ENCODE measurements at places on chromosomes 3 and 15. TPM values are rescaled to one million over a fixed set of nuclear protein-coding genes. Genes with fewer than 3 reads are reported as not detected.

DNA sequence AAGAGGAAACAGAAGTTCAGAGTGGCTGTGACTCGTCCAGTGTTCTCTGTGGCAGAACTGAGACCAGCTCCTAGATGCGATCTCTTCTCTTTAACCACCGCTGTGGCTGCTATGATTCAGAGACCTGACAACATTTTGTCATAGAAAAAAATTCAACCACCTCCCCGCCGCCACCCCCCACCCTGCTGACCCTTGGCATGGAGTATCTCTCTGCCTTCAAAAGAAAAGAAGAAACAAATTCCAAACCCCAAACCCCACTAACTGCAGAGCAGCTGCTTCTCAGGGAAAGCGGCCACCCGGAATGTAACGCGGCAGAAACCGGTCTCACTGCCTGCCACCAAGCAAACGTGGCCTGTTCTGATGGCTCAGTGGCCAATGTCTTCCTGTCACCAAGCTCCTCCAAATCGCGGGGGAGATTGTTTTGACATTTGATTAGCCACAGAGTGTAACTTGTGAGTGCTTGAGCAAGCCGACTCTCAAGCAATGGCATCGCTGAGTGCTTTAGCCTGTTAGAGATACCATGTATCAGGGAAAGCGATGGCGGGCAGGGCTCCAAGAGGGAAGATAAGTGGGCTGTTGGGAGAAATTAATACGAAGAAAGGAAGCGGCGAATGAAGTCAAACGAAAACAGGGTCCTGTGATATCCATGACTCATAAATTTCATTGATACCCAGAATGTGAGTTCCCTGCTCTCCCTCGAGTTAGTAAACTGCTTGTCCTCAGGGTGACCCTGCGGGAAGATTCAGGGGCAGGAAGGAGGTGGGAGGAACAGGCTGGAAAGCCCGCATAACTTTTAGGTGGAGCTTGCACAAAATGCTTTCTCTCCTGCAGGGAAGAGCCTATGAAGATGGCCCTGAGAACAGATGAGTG, 44.8 kb upstream of the TLE3 start:
- DNase-seq: peak; percentile 65

- no peak for DNase-seq
These were observed 13.7 kb downstream of the LRTM1 start for GRCh38 chr3:54914180-54914579.

- no peak for DNase-seq
These were observed 173.3 kb downstream of the GHSR start for GRCh38 chr3:172274906-172275305.

- no peak for DNase-seq
These were observed 217.7 kb downstream of the CDIN1 start for GRCh38 chr15:36797128-36797527.

GRCh38 chr3:4065085-4065484, 238.1 kb upstream of the SETMAR start:
- no peak for DNase-seq

DNA sequence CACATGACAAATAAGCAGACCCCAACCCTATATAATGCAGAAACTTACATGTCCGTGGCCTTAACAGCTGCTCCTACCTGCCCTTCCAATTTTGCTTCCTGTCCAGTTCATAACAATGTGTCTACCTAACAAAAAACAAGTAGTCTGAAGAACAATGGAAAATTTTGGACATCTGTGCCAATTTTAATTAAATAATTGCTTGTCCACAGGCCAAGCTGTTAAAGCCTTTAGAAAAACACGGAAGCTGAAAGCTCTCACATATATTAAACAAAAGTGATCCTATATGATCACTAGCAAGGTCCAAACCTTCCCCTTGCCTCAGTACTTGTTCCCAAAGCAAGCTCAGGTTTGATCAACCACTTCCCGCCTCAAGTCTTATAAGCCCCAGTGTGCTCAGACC, 37.1 kb downstream of the MAGI1 start:
- no peak for DNase-seq

GRCh38 chr3:52843108-52843865, 8.5 kb upstream of the MUSTN1 start:
- no peak for DNase-seq

DNA sequence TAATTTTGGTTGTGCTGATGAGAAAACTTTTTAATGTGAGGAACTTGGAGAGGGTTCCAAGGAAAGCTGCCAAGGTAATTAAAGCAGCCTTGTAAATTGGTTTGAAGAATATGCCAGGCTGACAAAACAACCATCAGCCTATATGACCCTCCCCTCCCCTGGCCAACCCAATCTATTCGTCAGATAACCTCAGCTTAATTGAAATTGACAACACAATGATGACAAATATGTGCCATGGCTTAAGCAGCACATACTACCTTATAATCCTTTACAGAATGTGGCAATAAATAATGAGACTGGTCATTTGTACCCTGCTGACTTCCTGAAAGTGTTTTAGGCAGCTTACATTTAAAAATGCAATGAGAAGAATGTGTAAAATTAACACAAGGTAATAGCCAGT, 118.2 kb downstream of the EFHB start:
- DNase-seq: no peak

DNA sequence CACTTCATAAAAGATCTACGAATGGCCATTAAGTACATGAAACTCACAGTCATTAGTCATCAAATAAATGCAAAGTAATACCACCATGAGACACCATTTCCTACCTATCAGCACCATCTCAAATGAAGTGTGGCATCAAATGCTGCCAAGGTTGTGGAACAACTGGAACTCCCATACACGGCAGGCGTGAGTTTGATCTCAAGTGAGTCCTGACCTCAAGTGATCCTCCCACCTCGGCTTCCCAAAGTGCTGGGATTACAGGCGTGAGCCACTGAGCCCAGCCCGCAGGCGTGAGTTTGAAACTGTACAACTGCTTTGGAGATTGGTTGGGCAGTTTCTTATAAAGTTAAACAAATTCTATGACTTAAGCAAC, 28.8 kb upstream of the HDAC11 start:
- DNase-seq: peak; percentile 43

DNA sequence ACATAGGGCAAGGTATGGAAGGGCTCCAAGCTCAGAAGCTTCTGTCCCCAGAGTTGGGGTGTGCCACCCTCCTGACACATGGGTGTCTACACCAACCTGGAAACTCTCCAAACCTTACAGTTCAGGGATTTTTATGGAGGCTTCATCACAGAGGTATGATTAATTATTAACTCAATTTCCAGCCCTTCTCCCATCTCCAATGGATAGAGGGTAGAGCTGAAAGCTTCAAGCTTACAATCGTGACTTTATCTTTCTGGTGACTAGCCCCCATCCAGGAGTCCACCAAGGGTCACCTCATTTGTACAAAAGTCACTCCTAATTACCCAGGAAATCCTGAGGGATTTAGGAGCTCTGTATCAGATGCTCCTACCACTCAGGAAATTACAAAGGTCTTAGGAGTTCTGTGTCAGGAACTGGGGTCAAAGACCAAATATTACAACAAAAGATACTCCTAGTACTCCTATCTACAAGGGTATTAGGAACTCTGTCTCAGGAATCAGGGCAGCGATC, 62.7 kb downstream of the TFDP2 start:
- no peak for DNase-seq

- peak; percentile 40 for DNase-seq
These were observed 59.9 kb upstream of the KLF13 start for GRCh38 chr15:31266712-31267111.

DNA sequence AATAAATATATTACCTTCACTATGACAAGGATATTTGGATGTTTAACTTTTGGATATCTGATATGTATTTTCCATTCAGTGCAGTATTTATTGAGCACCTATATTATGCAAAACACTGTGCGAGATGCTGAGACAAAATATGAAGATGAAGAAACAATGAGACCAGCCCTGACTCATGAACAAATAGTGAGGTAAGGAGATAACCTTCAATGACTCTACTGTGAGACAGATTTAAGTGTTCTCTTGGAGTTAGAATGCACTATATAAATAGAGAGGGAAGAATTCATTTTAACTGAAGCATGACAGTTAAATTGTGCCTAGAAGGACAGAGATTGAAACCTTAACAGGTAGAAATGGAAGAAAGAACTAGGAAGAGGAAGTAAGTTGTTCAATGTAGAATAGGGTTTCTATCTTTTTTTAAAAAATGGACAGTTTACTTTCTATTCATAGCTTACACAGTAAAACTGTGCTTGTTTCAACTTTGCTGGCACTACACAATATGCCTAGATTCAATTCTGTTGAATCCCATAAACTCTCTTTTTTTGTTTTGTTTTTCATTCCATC, 124.2 kb downstream of the ZBTB20 start:
- DNase-seq: no peak

The ECE2 gene
- not detected for total RNA-seq

The IRAK2 gene
- 9.1 TPM for total RNA-seq

The ZNF280D gene
- total RNA-seq: 81.8 TPM

The CHRM5 gene
- not detected for total RNA-seq

The TICRR gene
- not detected for total RNA-seq

All from thyroid gland (tissue), 4 donors.